ENCODE measurements at places on chromosomes 5 and 9. TPM values are rescaled to one million over a fixed set of nuclear protein-coding genes. Genes with fewer than 3 reads are reported as not detected.

The SPATA9 gene
- total RNA-seq = not detected

The CD14 gene
- total RNA-seq = 57.9 TPM

The GABRB2 gene
- 6.8 TPM for total RNA-seq

The MAMDC4 gene
- total RNA-seq = 5.6 TPM

The PCDHB15 gene
- total RNA-seq = 3.2 TPM

DNA sequence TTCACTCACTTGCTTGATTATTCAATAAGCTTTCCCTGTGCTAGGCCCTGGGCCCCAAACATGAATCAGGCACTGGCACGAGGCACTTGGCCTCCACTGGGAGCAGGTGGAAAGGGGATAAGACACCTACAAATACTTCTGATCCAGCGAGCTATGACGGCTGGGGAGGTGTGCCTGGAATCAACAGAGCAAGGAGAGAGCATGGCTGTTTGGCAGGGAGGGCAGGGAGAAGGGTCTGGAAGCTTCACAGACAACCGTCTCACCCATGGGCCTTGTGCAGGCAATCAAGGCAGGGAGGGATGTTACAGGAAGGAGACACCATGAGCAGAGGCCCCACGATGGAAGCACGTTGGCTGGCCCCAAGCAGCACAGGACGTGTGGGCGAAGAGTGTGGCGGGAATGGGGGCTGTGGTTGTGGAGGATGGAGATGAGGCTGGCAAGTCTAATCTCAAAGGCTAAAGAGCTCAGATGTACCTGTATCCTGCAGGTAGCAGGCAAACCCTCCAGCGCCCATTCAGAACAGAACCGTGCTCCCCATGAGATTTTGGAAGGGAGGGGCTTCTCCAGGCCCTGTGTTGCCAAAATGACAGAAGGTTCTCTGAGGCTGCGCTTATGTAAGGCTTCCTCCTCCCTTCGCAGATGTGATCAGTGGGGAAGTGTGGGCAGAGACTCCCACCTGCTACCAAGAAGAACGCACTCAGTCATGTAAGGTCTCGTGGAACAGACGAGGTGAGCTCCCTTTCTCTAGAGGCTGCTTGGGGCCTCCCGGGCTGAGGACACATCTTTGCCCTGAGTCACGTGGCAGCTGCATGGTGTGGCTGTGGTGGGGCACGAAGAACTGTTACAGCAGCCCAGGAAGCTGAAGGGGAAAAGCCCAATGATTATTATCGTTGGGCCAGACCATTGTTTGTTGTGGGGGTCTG is 189.7 kb downstream of the DAB2IP start:
- H3K36me3 ChIP-seq = no peaks in the 10 kb centered on the region
- H3K4me1 ChIP-seq = no peaks in the 10 kb centered on the region
- H3K27ac ChIP-seq = no peak overlapping the region
- DNase-seq = no peak
